ENCODE measurements at places on chromosomes 1 and 21.

- no peak for DNase-seq
These were observed 44.5 kb upstream of the PIGC start for GRCh38 chr1:172488393-172488792.

DNA sequence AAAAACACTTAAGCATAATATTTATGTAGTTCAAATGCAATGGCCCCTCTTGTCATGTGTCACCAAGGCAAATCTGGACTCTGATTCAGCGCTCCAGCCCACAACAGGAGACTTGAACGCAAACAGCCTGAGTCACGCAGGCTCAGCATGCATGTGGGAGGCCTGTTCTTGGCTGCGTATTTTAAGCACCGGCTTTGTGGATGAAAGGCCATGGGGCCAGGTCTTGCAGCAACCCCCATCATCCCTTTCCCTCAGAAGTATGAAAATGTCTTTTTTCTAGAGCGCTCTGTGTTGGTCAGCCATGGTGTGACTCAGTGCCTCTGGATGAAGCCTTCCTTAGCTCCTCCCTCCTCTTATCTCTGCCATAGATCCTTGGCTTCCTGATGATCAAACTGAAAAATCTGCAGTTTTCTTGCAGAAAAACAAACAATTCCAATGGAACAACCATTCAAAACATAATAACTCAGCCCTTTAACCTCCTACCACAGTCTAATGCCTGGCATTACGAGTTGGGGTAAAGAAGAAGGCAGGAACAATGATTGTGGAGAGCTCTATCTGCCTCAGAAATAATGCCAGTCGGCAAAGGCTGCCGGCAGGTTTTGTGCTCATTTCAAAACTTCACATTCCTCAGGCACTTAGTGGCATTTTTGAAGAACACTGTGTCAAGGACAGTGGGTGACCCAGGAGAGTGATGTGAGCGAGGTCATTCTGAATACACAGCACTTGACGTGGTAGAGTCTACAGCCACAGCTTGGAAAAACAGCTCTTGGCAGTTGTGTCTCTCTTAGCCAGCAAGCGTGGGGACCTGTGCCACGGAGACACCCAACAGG is 167.5 kb downstream of the CLIC6 start:
- DNase-seq, result no peak

GRCh38 chr1:28601696-28602095 is 9.6 kb downstream of the RAB42 start:
- no peak for DNase-seq

- no peak for DNase-seq
These were observed 20.8 kb upstream of the C1orf159 start for GRCh38 chr1:1136547-1137230.

GRCh38 chr1:183070234-183070922 is 47.2 kb downstream of the LAMC1 start:
- DNase-seq, result no peak

DNA sequence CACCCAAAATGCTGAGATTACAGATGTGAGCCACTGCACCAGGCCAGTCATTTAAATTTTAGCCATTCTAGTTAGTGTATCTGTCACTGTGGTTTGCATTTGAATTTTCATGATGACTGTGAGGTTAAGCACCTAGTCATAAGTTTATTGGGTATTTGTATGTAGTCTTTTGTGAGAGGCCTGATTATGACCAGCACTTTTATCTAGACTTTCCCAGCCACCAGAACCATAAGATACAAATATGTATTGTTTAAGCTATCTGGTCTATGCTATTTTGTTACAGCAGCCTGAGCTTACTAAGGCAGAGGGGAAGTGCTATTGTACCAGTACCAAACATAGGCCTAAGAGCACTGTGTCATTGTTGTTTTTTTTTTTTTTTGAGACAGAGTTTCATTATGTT is 19.9 kb upstream of the DNAJC6 start:
- DNase-seq, result no peak

DNA sequence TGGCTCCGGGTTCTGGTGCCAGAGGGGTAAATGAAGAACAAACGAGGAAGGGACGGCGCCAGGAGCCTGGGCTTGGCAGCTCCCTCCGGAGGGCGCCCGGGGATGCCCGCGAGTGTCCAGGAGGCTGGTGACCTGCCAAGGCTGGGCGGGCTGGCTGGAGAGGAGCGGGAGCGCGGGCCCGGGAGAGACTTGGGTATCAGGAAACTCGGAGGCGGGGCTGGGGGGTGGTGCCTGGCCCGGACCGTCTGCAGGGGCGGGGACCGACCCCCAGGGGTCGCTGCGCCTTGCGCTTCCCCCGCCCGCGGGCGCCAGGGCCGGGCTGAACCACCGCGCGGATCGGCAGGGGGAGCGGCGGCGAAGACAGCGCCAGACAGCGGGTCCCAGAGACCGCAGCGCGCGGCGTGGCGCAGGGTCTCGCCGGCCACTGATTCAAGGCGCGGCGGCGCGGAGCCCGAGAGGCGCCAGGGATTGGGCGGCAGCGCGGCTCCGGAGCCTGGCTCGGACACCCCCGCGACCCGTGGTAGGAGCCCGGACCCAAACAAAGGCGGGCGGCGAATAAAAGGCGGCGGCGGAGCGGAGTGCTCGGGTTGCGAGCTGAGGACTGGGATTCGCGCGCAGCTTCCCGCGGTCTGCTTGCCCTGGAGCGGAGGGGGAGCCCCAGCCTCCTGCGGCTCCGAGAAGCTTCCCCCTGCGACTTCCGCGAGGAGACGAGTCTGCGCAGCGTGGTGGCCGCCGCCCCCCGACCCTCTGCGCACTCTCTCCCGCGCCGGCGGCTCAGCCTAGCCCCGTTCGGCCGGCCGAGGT is at the start of gene DISP3:
DISP3 (plus strand) TSS at position 585 of the 804 bp plus-strand sequence. CDS start 21,838 bp downstream, outside the sequence.
- peak; percentile 52 for DNase-seq

GRCh38 chr1:43238085-43238484 is 31.7 kb upstream of the TMEM125 start:
- DNase-seq, result no peak

- no peak for DNase-seq
These were observed 837 bp downstream of the FOXD3 start for GRCh38 chr1:63322944-63323864.

GRCh38 chr21:17406202-17406601 is 106.6 kb upstream of the CXADR start:
- DNase-seq, result no peak

GRCh38 chr1:165402517-165403111 is 42.3 kb downstream of the RXRG start:
- DNase-seq, result no peak

- no peak for DNase-seq
These were observed 132.9 kb downstream of the COQ8A start for GRCh38 chr1:227072991-227073390.

DNA sequence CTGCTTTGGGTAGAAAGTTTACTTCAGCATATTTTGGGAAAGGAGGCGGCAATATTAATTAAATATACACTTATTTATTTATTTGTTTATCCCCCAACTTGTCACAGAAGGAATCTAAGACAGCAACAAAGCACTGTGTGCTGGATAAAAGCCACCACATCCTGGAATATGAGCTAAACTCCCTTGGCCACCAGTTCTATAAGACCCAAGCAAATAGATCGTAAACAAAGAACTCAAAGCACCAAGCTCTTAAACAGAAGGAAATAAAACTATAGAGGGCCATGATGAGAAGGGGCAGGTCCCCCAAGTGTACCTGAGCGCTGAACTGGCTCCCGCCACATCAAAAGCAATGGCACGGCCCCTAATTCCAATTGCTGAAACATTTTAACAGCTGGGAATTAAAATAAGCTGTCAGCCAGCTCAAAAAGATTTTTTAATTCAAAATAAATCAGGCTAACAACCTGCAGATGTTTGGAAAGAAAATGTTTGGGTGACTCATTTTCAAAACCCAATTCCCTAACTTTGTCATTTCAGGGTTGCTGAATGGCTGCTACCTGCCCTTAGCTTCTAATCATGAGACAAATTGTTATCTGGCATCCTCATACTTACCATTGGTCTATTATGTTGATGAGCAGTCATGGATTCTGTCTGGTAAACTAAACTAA is 127.1 kb downstream of the SLC30A10 start:
- no peak for DNase-seq

GRCh38 chr1:93598396-93598795 is 83.2 kb downstream of the BCAR3 start:
- no peak for DNase-seq

DNA sequence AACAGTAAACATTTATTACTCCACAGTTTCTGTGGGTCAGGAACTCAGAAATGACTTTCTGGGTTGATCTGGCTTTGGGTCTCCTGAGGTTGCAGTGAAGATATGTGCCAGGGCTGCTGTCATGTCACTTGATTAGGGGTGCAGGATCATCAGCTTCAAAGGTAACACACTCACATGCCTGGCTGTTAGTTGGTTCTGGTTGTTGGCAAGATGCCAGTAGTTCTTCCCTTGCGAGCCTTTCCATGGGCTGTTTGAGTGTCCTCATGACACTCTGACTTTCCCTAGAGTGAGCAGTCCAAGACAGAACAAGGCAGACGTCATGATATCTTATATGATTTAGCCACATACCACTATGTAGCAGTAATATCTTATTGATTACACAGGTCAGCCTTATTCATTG is 1.8 kb downstream of the SWT1 start:
- DNase-seq, result no peak

GRCh38 chr1:100511058-100511457 is 26.9 kb upstream of the GPR88 start:
- no peak for DNase-seq

- DNase-seq, result no peak
These were observed 198.6 kb upstream of the JUN start for GRCh38 chr1:58982259-58982998.

DNA sequence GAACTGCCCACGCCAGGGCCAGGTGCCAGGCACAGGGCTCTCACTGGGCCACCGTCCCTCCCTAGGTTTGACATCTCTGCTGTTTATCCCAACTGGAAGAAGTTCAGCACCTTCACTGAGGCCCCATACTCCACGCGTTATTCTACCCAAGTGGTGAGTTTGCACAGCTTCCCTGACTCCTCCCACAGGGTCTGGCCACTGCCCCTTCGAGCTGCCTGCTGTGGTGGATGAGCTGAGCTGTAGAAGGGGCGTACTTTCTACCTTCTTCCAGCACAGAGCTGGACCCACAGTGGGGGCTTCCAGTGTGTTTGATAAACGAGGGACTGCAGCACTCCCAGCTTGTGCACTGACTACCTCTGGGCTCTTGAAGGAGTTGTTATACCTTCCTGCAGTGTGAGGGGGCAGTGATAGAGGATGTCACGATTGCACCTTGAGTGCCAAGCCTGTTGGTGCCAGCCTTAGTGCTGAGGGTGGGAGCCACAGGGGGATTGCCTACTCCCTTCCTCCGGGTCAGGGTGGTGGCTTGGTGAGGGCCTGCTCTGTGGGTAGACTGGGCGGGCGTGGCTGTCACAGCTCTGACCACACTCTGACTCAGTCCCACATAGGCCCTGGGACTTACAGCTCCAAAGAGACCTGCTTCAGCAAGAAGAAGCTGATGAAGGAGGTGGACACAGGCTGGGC is 5.9 kb upstream of the TTC22 start:
- no peak for DNase-seq

DNA sequence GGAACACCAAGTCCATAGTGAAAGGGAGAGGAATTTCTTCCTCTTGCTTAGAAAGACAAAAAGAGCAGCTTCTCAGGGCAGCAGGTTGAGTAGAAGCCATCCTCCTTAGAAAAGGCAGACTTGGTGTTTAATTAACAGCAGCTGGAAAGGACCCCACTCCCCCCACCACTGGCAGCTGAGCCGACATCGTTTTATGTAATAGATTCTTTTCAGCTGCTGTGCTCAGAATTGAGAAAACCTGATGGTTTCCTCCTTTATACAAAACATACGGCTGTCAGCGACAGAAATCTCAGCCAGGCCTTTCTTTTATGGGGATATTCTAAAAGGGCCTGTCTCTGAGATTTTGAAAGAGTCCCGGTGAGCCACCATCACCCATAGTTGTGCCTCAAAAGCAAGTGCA is 49.9 kb downstream of the MAN1C1 start:
- DNase-seq, result no peak

- DNase-seq, result no peak
These were observed 28.9 kb upstream of the RUNX1 start for GRCh38 chr21:35077975-35078374.

GRCh38 chr1:243441601-243442000 is 185.8 kb downstream of the SDCCAG8 start:
- no peak for DNase-seq

- DNase-seq, result no peak
These were observed 23.3 kb upstream of the ZNF326 start for GRCh38 chr1:89971600-89971999.

GRCh38 chr1:59292562-59292961 is 4.3 kb upstream of the FGGY start:
- no peak for DNase-seq

GRCh38 chr1:115068826-115069585 is 20.3 kb downstream of the TSPAN2 start:
- no peak for DNase-seq

DNA sequence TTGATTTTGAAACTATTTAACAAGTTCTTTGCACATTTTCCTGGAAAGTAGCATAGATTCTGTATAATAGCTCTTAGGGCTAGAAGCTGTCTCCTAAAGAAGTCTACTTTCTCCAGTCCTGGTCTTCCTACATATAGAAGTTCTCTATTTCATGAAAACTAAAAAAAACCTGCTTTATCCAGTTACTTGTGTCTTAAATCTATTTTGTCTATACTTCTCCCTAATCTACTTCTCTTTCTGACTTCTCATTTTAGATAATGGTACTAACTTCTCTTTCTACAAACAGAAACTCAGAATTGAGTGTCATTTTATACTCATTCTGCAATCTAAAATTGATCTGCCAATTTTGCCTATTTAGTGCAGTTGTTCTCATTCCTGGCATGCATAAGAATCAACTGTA is 28.7 kb downstream of the PDE4B start:
- DNase-seq, result no peak

DNA sequence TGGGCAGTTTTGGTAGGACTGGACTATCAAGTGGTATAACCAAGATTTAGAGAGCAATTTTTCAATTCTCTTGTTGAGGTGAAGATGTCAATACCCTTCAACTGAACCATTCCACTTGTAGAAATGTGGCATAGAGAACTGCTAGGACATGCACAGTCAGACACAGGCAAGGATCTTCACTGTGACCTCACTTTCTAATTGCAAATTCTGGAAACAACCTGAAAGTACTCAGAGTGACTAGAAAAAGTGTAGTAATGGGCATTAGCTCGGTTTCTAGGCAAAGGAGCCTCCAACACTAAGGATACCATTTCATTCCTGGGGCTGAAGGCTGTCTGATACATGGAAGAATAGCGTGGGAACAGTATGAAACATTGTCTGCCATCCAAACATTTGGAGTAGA is 433.0 kb upstream of the RUNX1 start:
- DNase-seq, result no peak

DNA sequence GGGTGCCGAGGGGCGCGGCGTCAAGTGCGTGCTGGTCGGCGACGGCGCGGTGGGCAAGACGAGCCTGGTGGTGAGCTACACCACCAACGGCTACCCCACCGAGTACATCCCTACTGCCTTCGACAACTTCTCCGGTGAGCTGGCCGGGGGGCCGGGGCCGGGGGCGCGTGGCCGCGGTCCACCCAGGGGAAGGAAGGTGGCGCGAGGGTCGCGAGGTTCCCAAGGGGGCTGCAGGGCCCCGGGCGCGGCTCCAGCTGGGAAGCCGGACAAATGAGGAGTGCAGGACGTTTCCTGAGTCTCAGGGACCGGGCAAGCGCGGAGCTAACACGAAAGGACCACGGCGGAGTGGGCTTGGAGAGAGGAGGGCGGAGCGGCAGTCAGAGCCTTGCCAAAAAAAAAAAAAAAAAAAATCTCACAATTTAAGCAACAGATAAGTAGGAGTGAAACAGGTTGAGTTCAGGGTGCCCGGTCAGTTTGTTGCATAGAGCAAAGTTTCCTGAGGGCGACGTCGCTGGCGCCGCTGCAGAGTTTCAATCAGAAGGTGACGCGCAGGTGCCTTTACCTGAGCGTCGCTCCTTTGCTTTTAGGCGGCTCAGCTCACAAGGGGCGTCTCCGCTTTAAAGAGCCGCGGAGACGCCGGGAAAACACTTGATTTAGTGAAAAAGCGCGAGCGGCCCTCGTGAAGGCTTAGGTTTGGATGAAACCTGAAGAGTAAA is 750 bp downstream of the RHOU start:
- no peak for DNase-seq
